Activated T-cell treated with anti-CD3 and anti-CD28 coated beads, Interleukin-2, amount 50 U/mL, for 4 hours (primary cell): ENCODE measurements at places on chromosomes 6 and 20. TPM values are rescaled to one million over a fixed set of nuclear protein-coding genes. Genes with fewer than 3 reads are reported as not detected.

The PTGIS gene
- 2.4 TPM for total RNA-seq

The GRM1 gene
- not detected for total RNA-seq

DNA sequence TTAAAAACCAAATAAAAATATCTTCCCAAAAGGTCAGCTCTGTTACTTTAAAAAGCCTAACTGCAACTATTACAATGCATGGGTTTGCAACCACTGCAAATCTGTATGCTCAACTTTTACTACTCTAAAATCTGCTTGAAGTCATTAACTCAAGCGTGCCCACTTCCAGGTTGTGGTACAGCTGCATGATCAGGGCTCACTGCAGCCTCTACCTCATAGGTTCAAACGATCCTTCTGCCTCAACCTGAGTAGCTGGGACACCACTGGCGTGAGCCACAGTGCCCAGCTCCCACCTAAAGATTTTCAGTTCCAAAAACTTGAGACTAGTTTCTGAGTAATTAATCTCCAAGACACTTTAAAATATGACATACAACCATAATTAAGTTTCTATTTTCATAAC is 8.2 kb downstream of the DIDO1 start:
- no peak for DNase-seq

- DNase-seq, result peak; percentile 56
These were observed 127.4 kb upstream of the AFDN start for GRCh38 chr6:167699141-167699931.

DNA sequence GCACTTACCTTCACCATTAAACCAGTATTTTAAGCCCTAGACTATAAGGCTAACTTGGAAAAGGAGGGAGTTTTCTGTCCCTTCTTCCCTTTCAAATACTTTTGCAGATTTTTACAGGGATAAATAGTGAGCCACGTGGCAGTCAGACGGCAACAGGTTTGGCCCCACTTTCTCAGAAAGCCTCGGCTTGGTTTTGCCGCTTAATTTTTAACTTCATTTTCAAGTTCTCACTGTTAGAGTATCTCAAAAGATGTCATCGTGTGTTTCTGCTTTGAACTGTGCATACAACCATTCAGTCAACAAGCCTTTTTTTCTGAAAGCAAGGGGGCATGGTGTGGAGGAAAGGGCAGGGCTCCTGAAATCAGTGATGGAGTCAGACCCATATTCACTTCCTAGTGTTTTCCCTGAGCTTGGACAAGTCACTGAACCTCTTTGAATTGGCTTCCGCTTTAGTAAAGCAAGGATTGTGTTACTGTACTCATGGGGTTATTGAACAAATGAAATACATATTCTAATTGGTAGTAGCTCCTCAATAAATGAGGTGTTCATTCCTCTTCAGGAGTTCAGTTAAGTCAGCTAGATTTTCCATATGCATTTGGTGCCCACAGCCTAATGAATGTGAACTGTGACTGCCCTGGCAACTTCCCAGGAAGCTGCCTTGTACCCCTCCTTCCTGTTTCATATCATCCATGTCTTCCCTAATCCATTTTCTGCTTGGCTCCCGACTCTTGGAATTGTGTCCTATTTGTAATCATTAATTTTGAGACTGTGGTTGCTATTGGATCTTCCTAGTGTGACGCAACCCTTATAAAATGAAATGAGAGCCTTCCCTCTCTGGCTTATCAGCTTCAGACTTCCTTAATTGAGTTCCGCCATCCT is at the start of gene SLC17A2:
TSS of gene SLC17A2 (minus strand) at position 160 of the 879 bp plus-strand sequence. CDS start 4,895 bp downstream, outside the sequence.
- no peak for DNase-seq

- DNase-seq, result no peak
These were observed at the start of gene DOK5 for GRCh38 chr20:54475334-54476168. Gene DOK5, plus strand, starts transcription at chr20:54475593. Its CDS starts 354 bp downstream, at chr20:54475947.

DNA sequence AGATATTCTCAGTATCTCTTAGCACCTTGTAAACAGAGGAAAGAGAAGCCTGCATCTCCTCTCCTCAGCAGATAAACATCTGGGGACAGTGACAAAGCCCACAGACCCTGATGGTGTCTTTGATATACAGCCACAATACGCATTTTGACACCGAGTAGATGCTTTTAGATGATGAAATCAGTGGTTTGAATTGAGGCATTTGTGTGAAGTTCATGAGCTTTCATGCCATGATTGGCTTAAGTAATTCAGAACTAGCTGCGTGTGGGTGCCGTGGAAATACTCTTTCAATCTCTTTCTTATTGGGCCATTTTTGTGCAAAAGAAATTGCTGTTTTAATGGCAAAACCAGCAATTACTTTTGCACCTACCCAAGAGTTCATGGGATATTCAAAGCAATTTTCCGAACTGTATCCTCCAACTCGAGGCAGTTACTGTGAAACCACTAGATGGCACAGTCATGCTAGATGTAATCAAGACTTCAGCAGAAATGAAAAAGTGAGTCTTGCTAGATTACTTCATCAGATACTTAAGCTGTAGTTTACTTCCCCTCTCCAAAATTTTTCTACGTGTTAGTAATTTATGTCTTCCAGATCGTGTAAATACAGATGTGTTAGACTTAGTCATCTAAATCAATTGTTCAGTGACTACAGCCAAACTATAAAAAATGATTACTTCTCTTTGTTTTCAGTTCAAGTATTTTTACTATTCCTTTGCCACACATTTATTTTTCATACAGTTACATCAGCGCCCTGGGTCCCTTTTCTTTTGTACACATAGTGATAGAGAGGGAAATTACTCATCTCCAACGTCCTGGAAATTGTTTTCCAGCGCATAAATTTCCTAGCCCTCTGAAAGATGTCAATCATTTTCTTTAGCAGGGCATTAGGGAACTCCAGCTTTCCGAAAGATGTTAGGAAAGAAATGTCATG is 49.4 kb downstream of the IYD start:
- no peak for DNase-seq

DNA sequence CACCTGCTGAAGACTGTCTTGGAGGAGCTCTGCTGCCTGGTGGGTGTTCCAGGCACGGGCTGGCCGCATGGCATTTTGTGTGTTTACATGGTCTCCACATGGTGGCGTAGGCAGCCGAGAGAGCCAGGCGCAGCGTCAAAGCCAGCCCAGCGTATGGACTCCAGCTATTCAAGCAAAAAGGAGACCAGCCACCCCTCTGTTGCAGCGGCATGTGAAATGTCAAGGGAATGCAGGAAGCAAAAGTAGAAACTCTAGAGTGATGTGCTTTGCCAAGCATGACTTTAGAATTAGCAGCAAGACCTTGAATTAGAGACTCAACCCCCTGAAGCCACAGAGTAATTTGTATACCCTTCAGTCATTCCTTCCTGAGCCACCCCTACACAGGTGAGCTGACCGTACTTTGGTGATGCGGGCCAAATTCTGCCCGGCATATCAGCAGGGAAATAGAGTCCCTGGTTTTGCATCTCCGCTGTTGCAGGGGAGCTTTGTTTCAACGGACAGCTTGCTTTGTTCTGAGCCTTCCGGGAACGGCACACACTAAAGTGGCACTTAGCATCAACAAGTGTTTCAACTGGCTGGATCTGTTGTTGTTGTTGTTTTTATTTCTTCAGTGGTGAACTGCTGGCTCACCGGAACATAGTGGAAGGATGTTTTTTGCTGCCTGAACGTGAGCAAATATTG is 48.5 kb downstream of the FNDC1 start:
- DNase-seq, result no peak

GRCh38 chr6:96089173-96089572 is 73.4 kb downstream of the FUT9 start:
- DNase-seq, result no peak

GRCh38 chr6:40378071-40378724 is 209.0 kb downstream of the LRFN2 start:
- DNase-seq, result no peak

DNA sequence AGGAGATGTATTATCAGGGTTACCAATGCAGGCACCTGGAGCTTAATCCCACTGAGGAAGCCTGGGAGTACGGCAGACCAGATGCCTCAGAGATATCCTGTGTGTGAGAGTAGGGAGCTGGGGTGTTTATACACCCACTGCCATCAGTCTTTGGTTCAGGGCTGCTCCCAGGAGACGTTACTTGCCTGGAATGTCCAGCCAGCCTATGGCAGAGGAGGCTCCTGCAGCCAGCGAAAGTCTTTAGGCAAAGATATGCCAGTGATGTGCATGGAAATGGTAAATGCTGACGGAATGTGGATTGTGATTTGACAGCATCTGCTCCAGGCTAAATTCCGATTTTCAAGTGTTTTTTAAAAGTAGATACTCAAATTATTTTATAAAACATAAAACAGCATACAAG is 282.0 kb downstream of the BTBD3 start:
- DNase-seq, result no peak
